ENCODE measurements at places on chromosomes 3 and 15.

GRCh38 chr15:35466476-35466875 is 79.5 kb downstream of the DPH6 start:
- DNase-seq: no peak

GRCh38 chr3:133869586-133869985 is 26.1 kb downstream of the RAB6B start:
- no peak for DNase-seq

DNA sequence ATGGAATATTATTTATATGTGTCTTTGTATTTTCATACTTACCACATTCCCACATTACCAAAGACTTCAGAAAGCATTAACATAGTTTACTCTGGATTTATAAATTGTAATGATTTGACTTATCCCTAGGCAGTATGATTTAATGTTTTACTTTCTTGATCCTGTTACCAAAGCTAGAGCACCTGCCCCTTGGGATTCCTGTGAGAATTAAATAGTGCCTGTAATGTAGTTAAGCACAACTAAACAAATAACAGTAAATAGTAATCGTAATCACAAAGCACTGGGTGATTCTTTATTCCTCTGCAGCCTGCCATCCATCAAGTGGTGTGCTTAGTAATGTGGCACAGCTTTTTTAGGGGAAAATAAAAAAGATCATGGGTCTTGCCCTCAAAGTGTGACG is 39.1 kb downstream of the ATP2C1 start:
- no peak for DNase-seq

DNA sequence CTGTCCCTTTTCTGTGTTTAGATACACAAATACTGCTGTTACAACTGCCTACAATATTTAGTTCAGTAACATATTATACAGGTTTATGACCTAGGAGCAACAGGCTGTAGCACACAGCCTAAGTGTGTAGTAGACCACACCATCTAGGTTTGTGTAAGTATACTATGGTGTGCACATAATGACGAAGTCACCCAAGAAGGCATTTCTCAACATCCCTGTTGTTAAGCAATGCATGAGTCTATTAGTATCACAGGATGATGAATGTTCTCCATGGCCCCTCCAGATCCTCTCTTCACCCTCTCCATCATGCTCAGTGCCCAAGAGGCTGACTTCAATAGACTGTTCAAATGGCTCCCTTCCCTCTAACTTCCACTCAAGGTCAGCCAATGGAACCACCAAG is 14.6 kb upstream of the SEC62 start:
- DNase-seq: no peak

DNA sequence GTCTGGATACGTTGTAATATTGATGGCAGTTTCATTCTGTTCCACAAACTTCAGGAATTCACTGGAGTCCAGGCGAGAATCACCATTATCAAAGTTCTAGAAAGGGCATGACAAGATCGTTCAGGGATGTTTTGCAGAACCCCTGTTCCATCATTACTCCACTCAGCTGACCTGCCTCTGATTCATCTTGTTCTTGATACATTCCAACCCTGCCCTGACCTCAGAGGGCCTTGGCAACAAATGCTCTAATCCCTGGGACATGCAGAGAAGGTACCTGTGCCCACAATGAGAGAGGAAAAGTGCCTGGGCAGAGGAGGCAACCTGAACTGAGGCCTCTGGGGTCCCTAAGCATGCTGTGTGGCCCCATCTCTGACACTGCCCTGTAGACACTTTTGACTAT is 45.9 kb downstream of the FSTL1 start:
- no peak for DNase-seq

DNA sequence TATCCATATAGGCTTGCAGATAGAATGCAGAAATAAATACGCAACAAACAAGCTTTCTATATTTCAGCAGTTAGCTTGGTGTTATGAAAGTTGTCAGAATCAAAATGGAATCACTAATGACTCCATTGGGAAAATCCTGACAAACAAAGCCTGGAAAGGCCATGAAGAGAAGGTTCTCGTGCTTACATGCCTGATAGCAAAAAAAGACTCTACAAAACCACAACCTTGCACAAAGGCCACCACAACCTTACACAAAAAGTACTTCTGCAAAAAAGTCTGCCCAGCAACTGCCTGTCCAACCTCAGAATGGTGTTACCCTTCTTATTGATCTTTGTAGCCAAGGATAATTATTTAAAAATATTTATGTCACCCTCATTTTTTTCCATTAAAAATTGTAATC is 14.4 kb upstream of the PLSCR1 start:
- no peak for DNase-seq

GRCh38 chr3:101847328-101847727 is 2.0 kb upstream of the NFKBIZ start:
- DNase-seq: no peak

- peak; percentile 73 for DNase-seq
Observed at GRCh38 chr3:128112357-128112968, 11.1 kb downstream of the RUVBL1 start.

GRCh38 chr3:135023996-135024658 is 229.1 kb downstream of the EPHB1 start:
- DNase-seq: no peak

- DNase-seq: no peak
Observed at GRCh38 chr3:158260392-158260791, 150.5 kb downstream of the RSRC1 start.

- no peak for DNase-seq
Observed at GRCh38 chr3:40718681-40719080, 193.9 kb downstream of the ZNF621 start.

- DNase-seq: peak; percentile 17
Observed at GRCh38 chr3:40623567-40623966, 98.8 kb downstream of the ZNF621 start.

- no peak for DNase-seq
Observed at GRCh38 chr3:63877737-63878393, 14.2 kb downstream of the ATXN7 start.

DNA sequence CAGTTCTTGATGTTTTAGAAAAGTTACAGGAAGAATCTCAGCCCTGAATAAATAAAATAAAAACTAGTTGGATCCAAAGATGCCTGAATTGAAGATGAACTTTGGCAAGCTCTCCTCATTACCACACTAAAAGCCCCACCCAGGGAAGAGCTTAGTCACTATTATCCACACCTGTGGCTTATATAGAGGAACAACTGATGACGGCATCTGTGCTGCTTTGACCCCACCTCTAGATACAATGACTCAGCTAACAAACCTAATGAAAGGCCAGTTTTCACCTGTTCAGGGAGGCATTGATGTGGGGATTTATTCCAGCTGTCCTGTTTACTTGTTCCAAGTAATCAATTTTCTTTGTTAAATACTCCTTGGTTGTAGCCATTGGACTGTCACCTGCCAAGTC is 604.7 kb upstream of the EPHA6 start:
- DNase-seq: no peak

DNA sequence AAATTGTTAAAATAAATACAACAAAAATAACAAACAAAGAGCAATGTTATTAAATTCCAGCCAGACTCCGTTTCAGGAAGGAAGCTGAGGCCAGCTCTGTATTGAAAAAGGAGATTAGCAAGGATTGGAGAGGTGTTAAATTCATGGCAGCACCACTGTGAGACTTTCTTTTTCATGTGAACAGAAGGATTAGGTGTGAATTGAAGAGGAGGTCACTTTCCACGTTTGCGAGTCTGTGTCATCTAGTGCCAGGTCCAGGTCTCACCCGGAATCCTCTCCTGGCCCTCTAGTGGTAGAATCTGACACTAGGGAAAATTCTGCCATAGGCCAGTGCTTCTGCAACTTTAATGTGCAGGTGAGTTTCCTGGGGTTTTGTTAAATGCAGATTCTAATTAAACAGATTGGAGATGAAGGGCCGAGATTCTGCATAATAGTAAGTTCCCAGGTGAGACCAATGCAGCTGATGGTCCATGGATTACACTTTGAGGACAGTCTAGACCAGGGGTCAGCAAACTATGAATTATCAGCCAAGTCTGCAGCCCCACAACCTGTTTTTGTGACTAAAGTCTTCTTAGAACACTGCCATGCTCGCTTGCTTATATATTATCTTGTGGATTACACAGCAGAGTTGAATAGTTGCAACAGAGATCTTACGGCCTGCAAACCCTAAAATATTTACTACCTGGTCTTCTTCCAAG is 9.2 kb upstream of the SLC6A1 start:
- DNase-seq: no peak

DNA sequence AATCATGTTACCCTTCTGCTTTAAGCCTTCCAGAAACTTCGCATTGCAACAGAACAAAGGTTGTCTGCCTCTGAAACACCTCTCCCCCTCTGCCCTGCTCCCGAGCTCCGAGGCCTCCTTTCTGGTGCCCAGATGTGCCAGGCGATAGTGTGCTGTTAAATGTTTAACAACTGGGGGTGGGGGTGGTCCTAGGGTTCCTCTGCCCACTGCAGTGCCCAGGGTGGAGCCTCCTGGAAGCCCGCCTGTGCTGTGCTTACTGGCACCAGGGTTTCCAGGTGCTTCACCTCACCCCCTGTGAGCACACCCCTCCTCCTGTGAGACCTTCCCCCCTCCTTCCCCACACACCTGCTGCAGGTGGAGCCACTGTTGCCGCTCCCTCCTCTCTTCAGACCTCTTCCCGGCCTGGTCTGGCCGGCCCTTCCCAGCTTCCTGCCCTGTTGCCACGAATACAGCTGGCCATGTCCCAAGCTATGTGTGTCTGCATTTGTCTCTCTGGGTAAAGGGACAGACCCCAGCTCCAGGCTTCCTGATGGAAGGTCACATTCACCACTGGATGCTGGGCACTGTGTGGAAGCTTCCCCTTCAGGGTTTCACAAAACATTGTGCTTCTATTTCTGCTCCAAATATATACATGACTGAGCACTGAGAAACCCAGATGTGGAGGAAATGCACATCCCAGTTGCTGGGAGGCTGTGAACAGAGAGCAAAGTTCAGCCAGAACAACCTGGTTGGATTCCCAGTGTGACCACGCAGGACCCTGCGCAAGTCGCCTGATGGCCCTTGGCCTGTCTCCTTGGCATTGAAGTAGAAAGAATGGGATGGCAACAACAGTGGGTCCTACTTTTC is 37.2 kb downstream of the MGLL start:
- no peak for DNase-seq

DNA sequence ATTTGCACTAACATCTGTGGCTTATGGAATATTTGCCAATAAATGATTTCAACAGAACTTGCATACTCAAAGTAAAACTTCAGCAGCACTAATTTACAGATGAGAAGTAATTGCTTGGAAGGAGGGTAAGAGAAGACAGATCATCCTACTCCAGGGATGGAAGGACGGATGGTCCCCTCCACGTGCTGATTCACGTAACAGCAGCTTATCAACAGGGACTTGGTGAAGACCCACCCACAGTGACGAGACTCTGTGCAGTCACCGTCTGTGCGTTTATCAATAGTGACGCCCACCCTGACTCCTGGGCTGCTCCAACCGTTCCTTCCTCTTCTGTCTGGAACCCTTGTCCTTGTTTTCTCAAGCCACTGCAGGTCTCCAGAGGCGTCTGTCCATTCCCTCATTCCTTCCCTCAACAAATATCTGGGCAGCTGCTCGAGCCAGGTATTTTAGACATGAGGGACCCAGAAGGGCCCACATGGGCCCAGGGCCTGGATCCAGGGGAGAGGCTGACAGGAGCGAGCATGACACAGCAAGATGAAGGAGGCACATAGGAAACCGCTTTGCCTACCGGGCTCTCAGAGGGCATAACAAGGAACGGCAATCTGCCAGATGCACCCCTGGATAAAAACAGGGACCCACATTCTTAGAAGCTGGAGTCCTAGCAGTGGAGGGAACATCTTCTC is 33.3 kb downstream of the PCSK6 start:
- DNase-seq: no peak

DNA sequence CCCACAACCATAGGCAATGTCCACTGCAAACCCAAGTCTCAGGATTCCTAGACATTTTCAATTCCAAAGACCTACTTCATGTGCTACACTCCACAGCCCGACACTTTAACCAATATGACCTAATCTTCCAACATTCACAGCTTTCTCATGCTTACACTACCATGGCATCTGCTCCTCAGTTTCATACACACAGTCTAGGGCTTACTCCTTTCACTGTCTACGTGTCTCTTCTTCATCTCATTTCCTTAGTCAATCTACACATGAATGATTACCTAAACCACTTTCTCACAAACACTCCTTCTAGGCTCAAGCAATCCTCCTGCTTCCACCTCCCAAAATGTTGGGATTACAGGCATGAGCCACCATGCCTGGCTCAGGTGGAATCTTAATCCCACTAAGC is 106.3 kb downstream of the STAG1 start:
- DNase-seq: no peak

DNA sequence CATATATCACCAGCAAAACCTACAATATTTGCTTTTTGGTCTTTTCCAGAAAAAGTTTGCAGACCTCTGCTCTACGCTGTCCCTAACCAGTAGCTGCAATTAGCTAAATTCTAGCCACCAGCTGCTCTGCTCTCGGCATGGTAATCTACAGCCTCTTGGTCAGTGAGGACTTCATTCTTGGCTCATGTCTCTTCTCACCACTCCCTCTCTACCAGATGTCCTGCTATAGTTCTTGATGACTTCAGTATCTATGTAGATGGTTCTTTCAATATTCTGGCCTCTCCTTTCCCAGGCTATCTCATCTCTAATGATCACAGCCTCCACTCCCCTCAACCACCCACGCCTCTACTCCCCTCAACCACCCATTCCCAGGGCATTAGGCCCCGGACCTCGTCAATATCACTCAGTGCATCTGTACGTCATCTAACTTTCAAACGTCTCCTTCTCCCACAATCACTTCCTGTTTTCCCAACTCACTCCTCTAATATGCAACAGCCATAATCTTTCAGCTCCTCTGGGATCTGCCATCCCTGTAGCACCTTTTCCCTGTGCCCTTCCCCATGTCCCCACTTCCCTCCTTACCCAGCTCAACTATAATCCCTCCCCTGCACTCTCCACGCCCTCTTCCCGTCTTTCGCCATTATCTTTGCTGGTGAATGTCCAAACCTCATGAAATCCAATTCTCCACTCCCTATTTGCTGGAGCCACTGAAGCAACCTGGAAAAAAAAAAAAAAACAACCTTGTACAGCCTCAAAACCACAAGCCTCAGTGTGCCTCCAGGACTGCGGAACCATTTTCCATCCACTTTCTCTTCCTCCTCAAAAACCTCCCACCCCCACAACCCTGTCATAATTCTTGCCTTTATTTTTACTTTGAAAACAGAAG is 429.4 kb upstream of the PROK2 start:
- no peak for DNase-seq

- no peak for DNase-seq
Observed at GRCh38 chr3:116051586-116051985, 393.7 kb downstream of the LSAMP start.

DNA sequence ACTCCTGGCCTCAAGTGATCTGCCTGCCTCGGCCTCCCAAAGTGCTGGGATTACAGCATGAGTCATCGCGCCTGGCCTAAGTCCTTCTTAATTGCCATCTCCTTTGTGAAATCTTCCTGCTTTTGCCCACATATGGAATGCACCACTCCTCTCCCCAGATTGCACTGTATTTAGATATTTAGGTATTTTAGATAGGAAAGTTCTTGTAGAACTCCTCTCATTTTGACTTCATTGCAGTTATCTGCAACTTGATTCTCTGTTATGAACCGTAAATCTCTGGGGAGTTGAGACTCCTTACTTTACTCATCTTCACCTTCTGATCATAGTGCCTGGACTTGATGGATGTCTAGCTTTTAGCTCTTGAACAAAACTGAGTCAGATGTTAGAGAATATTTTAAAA is 150.7 kb downstream of the AKAP13 start:
- DNase-seq: no peak

GRCh38 chr3:190616637-190617036 is 102.8 kb downstream of the IL1RAP start:
- DNase-seq: no peak

- DNase-seq: no peak
Observed at GRCh38 chr3:17799312-17799711, 56.9 kb upstream of the TBC1D5 start.

- DNase-seq: no peak
Observed at GRCh38 chr3:12972043-12972442, 101.2 kb downstream of the IQSEC1 start.

GRCh38 chr15:70892002-70892911 is at the start of the genes LRRC49 and THAP10:
Gene LRRC49, plus strand, starts transcription at chr15:70892826. Its CDS starts 69 bp downstream, at chr15:70892895.
Gene THAP10, minus strand, starts transcription at chr15:70892433. Its CDS starts 161 bp downstream, at chr15:70892272.
- DNase-seq: peak; percentile 52
